ENCODE measurements at places on chromosomes 5 and 9.

DNA sequence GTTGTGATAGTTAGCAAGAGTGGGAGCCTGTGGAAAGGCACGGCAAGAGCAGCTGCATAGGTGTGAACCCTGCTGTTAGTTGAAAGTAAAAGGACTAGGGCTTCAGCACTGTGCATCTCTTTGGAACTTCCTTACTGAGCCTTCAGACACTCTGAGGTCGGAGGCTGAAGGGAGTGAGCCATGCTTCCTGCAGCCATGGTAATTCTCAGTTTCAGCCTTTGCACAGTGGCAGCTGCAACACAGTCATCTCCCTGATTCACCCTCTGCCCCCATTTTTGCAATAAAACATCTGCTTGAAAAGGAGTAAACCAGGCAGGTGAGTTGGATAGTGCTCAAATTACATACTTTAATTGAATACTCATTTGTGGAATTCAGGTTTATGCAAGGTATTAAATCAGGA is 6.5 kb upstream of the TLE4 start:
- peak; percentile 5 for DNase-seq

DNA sequence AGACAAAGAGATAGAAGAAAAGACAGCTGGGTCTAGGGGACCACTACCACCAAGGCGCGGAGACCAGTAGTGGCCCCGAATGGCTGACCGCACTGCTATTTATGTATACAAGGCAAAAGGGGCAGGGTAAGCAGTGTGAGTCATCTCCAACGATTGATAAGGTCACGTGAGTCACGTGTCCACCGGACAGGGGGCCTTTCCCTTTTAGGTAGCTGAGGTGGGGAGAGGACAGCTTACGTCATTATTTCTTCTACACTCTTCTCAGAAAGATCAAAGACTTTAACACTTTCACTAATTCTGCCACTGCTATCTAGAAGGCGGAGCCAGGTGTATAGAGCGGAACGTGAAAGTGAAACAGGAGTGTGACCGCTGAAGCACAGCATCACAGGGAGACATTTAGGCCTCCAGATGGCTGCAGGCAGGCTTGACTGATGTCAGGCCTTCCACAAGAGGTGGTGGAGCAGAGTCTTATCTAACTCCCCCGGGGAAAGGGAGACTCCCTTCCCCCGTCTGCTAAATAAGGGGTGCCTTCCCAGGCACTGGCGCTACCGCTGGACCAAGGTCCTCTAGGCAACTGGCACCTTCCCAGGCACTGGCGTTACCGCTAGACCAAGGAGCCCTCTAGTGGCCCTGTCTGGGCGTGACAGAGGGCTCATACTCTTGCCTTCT is 6.1 kb upstream of the PRR16 start:
- peak; percentile 36 for DNase-seq

DNA sequence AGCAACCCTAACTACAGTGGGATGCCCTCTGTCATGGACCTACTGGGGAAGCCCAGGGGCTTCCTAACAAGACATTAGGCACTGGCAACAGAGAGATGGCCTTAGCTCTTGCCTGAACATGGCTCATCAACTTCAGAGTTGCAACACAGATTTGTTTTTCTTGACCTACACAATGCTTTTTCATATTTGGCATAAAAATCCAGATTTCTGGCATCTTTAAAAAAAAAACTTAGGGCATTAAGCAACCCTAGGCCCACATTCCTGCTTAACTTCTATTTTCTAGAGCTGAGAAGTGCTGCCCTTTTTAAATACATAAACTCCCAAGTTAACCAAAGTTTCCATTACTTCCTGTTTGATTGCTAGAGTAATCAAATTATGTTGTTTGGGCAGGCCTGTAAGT is 8.0 kb downstream of the GRIA1 start:
- no peak for DNase-seq

DNA sequence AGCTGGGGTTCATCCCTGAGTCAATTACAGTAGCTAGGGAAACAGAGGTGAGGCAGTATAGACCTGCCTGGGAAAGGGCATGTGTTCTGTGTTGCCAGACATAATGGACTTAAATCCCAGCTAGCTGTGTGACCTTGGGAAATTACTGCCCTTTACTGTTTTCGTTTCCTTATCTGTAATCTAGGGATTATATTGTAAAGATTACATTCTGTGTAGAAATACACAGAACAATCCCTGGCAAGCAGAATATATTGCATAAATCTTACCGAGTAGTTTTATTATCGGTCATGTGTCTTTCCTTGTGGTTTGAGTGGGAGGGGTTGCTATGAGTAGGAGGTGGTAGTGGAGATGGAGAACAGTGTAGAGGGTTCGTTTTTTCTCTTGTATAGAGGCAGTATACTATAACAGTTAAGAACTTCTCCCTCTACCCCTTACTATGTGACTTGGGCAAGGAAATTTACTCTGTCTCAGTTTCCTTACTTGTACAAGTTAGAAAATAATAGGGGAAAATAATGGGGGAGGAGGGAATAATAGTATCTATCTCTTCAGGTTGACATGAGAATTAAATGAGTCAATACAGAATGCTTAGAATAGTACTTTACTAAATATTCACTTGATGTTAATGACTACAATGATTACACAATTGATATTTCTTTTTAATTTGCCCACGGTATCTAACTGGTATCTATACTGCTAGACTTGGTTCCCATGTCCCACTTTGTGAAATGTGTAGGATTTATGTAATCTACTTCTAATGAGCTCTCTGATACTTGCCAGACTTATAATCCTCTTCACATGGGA is 7.1 kb upstream of the DMXL1 start:
- DNase-seq: no peak

DNA sequence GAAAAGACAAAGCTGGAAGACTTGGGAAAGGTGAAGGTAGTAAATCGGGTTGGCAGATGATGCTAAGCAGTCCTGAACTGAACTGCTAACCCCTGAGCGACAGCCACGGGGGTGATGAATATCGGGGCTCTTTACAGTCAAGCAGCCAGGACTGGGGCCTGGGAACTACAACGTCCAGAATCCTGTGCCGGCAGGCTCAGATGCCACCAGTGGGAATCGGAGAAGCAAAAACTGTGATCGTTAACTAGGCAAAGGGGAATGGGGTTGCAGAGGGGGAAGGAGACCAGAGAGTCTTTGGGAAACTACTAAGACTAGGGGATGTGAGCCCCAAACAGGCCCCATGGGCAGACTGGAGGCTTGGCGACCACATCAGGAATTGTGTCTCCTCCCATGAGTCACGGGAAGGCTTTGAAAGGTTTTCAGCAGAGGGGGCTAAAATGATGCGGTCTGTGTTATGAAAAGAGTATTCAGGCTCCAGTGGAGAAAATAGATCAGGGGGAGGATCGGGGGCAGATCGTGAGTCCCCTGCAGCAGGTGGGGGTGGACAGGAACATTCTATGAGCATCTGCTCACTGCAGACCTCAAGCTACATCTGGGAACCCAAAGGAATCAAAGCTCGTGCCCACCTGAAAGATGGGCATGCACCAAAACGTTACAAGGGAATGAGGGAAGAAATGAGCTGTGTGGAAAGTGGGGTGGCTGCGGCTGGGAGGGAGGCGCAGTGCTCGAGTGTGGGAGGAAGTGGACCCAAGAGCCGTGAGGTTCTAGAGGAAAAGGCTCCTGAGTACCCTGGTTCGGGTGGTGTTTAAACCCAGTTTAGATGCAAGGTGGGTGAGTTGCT is 53.8 kb downstream of the HRH2 start:
- no peak for DNase-seq

- DNase-seq: no peak
Observed at GRCh38 chr5:178149199-178149932, 4.3 kb downstream of the NHP2 start.

DNA sequence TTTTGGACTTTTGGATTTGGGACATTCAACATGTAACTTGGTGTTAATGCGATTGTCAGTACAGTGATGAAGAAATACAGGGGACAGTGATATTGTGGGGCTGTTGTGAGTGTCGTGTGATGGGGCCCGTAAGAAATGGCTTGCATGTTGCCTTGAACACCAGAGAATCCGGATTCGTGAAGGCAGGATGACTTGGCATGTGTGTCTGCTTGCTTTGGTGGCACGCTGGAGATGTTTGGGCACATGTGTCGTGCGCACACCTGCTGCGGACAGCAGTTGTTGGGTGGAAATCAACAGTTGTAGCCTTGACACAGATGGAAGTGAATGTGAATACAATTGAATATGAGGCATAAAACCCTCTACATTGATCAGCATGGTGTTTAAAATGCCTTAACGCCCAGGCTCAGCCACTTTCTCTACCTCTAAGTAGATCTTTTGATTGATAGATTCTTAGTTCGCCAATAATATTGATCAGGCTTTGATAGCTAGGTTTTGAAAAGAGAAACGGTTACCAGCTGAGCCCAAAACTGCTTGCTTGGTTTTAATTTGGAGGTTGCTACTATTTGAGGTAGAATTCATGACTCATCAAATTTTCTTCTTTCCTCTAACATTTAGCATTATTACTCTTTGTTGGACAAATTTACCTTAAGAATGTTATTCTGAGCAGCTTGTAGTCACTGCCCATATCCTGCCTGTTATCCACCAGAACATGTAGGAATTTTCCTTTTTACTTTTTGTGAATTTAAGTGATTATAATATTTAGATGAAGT is 94.4 kb downstream of the TRIO start:
- no peak for DNase-seq

DNA sequence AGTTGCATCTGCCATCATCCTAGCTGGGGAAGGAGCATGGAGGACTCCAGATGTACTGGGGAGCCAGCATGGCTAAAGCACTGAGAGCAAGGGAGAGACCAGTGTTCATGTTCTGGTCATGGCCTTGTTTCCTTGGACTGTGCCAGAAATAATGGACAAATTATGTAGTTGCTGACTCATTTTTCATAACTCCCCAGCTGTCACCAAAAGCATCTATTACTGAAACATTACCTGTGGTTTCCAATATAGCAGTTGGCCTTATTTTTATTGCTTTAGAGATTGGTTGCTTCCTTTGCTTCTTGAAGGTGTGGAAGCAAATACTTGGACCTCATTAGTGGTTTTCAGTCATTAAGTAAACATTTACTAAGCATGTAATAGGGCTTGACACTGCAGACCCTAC is 11.3 kb downstream of the RALGPS1 start:
- peak; percentile 11 for DNase-seq

DNA sequence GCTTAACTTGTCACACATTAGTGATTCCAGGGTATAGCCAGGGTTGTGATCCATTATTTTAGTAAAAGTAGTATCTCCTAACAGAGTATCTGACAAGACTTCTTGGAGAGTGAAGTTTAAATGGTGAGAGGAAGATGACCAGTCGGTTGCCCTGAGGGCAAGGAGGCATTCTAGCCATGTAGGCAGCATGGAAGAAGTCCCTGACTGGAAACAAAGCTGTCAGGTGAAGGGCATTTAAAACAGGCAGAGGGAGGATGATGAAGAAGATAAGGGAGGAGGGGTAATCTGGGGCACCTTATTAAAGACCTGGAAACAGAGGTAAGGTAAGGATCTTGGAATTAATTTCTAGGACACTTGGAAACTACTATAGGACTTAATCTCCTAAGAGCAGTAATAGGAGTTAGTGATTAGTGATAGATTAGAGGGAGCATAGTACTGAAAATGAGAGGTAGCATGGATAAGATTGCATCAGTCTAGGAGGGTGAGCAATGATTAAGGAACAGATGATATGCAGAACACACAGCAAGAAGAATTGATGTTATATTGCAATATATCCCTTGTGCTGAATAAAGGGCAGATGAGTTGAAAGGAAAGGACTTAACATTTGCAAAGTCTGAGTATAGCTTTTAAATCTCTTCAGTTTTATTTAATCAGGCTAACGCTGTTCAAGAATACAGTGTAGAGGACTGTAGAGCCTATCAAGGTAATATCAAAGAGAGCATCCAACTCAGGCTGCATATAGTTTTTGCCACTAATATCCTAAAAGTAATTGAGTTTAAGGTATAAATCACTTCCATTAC is 9.6 kb downstream of the KIF2A start:
- no peak for DNase-seq

DNA sequence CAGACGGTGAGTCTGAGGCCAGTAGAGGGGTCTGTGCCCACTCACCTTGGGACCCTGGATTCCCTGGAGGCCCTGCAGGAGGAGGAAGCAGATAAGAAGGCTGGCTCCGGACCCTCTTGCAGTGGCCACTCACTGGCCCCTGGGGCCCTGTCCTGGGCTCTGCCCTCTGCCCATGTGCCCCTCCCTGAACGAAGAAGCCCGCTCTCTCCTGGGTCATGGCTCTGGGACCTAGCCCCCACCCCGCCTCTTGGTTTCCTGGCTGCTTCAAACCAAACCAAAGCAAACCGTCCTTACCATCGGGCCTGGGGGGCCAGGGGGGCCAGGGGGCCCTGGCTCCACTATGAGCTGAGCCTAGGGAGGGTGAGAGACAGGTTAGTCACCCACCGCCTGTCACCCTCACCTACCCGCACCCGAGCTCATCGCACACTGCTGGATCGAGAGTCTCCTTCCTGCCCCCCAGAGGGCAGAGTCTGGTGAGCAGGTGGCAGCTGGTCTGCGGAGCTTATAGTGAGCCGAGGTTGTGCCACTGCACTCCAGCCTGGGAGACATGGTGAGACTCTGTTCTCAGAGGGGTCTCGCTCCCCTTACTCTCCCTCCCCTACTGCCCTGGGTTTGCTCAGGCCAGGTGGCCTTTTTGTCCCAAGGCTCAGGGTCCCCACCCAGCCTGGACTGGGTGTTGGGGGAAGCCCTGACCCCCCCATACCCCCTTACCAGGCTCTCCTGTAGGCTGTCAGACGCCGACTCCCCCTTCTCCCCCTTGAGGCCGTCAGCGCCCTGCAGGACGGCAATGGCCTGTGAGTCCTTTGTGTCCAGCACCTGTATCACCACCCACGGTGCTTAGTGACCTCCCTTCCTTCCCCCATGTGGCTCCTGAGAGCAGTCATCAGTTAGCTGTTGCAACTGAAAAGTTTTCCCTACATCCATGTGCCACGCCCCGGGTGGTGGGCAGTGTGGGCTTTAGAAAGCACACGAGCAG is 15.2 kb upstream of the PHYKPL start:
- DNase-seq: no peak

DNA sequence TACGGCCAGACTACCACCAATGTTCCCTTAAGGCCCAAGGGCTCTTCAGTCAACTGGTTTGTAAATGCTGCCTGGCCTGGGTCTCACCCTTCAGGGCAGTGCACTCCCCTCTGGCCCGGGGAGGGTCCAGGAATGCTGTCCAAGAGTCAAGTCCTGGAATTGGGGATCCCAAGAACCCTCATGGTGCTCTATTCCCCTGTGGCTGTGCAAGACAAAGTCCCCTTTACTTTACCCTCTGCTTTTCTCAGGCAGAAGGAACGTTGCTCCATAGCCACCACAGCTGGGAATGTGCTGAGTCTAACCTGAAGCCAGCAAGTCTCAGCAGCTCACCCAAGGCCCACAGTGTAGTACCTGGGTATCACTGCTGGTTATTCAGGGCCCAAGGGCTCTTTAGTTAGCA is 51.3 kb upstream of the CRHBP start:
- no peak for DNase-seq

DNA sequence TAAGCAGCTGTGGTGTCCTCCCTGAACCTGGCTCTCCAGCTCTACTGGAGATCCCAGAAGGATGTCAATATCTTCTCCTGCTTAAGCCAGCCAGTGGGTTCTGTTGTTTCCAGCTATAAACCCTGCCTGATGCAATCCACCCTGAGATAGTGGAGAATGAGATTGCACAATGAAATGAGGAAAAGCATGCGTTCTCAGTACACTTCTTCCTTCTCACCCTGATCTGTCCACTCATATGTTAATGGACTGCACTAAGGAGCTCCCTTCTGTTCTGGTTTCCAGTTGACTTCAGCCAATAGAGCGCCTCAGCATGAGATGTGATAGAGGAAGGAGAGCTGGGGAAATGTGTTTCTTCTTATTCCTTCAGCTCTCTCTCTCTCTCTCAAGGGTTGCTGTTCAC is 40.0 kb upstream of the CDH6 start:
- no peak for DNase-seq
